PC-9 (cell line): ENCODE measurements at places on chromosomes 13 and 19.

- DNase-seq: peak; percentile 91
These were observed 5.7 kb downstream of the JAK3 start for GRCh38 chr19:17841810-17842662.

- DNase-seq: no peak
These were observed 33.9 kb downstream of the KL start for GRCh38 chr13:33050161-33050560.

- DNase-seq: no peak
These were observed 249.6 kb downstream of the TSHZ3 start for GRCh38 chr19:31099515-31100205.

DNA sequence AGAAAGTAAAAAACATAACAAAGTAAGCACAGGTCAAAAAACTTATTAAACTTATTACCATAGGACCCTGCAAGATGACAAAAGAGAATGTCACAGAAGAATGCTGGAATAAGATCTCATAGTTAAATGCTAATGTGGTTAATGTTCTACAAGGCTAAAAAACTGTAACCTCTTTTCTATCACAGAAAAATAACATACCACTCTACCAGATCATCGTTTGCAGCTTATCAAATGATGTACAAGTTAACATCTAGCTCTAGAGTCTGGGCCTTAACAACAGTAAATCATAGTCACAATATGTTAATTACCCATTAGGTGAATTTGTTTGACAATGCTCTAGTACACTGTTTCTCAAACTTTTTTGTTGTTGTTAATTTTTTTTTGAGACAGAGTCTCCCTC lies 53.0 kb downstream of the NUFIP1 start:
- DNase-seq: no peak

DNA sequence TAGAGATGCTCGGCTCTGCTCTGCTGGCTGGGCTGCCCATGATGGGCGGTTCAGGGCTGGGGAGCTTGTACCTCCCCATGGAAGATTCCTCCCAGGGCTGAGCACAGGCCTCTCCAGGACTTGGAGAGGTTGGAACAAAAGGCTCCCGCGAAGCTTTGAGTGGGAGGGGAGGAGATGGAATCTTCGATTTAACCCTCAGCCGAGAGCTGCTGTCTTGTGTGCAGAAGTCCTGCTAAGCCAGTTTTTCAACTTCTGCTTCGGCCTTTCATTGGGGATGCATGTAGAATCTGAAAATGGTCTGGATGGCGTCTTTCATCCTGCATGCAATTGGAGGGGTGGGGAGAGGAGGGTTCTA lies 163.3 kb downstream of the KDM4B start:
- DNase-seq: peak; percentile 59

DNA sequence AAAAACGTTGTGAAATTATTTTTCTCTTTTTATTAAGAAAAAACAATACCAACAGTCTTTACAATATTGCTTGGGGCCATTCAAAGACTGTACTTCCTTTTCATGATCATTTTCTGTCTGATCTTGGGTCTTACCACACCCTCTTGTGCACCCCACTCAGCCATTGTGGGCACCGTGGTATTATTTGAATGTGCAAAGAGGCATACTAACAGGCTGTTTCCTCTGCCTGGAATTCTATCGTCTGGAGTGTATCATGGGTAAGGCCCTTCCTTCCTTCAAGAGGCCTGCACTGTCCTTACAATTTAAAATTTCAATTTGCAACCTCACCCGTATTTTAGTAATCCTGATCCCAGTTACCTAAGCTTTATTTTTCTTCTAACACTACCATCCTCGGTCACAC lies 76.5 kb downstream of the FGF14 start:
- DNase-seq: no peak

DNA sequence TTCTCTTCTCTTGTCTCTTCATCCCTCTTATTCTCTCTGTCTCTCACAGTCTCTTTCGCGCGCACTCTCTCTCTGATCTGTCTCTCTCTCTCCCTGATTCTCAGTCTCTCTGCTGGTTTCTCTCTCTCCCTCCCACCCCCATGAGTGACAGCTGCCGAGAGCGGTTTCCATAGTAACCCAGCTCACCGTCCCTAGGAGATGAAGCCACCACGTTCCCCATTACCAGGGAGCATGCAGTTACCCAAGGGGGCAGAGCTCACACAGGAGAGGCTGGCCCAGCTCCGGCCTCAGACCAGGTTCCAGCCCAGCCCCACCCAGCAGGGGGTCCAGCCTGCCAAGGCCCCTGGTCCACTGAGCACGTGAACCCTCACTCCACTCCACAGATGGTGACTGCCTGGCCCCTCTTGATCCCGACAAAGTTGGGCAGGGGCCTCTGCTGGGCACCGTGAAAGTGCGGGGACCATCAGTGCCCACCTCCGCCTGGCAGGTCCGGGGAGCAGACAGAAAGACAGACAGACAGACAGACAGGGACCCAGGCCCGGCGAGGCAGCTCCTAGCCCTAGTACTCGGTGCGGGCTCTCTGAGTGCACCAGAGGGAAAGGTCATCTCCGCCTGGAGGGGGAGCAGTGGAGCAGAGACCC lies 50.6 kb downstream of the CELF5 start:
- no peak for DNase-seq

- no peak for DNase-seq
These were observed 236.5 kb downstream of the FOXO1 start for GRCh38 chr13:40429706-40430545.

- no peak for DNase-seq
These were observed 383.1 kb upstream of the GPC6 start for GRCh38 chr13:92843549-92843948.

DNA sequence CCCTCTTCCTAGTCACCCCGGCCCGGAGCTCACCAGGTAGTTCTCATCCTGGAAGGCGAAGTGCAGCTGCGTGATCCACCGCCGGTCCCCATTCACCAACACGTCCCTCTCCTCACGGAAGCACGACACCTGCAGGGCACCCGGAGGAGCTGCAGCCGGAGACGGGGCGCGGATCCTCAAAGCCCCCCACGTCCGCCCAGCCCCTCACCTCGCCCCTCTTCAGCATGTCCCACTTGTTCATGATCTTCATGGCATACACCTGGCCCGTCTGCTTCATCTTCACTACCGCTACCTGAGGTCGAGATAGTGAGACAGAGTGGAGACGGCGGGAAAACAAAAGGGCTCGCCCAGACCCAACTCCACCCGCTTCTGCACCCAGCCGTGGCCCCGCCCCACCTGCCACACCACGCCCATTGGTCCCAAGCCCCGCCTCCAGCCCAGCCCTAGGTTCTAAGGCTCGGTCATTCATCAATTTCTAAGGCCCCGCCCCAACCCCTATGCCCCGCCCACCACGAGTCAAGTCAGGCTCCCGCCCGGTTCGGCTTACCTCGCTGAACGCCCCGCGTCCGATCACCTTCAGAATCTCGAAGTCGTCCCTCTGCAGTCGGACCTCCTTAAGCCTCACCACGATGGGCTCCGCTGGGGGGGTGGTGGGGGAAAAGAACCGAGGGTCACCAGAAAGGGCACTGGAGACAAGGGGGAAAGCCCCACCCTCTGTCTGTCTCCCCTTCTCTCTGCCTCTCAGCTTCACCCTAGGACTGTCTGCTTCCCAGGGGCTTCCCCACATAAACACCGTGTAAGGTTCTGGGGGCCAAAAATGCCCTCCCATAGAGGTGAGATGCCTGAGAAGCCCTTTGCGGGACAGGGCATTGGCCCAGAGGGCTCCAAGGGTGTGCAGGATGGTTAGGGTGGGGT lies 2.8 kb downstream of the DMPK start:
- DNase-seq: no peak

- no peak for DNase-seq
These were observed 286.1 kb downstream of the IRS2 start for GRCh38 chr13:109500146-109500773.

DNA sequence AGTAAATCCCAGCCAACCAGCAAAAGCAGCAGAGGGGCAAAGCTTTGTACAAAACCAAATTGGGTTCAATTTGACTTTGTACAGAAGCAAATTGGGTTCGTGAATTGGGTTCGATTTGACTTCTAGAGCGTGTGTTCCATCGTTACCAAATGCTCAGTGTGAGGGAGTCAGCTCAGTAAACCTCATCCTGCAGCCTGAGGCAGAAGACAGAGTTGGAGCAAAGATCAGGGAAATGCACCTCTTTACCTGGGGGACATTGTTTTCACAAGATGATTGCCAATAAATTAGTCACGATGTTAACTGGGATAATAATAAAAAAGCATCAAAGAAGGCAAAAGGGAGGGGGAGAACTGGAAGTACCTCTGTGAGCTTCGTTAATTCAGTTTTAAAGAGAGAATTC lies 1.5 kb downstream of the RAB20 start:
- peak; percentile 67 for DNase-seq

- DNase-seq: no peak
These were observed 70.0 kb downstream of the INSR start for GRCh38 chr19:7224209-7224686.

DNA sequence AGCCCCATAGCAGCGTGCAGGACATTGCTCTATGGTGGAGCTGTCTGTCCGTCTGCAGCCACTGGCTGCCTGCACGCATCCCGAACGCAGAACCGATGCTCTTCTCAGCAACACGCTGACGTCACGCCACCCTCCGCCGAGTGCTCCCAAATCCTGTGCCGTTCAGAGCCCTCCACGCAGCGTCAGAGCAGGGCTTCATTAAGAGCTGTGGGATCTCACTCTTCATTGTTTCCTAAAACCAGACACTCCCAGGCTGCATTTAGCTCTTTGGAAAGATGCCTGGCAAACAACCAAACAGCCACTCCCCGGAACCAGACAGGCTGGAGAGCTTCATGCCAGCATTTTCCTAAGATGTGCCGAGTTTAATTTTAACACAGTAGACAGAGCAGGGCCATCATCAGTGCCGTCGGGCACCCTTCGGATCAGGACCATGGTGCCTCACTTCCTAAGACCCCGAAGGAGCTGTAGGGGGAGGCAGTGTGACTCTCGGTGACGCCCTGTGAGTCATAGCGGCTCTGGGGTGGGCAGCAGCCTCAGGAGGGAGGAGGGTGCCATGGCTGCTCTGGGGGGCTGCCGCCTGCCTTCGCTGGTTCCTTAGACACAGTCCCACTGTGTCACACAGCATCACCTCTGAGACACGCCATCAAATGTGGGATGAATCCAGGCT lies 131.5 kb upstream of the MCF2L start:
- DNase-seq: no peak

GRCh38 chr13:111390522-111391270 lies 70.3 kb downstream of the TEX29 start:
- DNase-seq: no peak

GRCh38 chr13:94419925-94420305 lies 59.6 kb downstream of the DCT start:
- DNase-seq: no peak

- DNase-seq: peak; percentile 98
These were observed 2.9 kb upstream of the DCUN1D2 start for GRCh38 chr13:113493315-113493951.

DNA sequence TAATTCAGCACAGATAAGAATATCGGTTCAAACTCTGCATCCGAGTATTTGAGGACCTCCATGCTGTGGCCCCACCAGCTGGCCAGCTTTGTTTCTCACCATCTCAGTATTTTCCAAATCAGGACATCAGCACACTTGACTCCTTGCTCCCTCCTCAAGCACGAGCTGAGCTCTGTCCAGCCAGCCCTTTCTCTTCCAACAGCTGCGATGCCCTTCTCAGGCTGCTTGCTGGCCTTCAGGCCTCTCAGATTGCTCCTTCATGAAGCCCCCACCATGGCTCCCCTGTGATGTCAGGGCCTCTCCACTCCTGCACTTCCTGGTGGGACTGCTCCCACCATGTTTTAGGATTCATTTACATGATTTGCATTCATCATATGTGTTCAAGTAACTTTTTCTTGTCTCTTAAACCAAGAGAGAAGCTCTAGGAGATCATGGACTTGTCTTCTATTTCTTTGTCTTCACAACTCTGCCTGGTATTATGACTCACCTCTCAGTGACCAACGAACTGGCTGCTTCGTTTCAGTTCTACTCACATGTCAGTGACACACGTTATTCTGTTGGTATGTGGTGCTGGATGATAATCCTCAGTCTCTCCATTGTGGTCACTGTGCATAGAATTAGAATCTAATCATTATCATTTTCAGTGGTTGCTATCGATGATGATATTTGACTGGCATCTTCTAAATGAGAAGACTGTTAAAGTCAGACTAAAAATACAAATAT lies 471.7 kb downstream of the EFNB2 start:
- no peak for DNase-seq

GRCh38 chr13:110463871-110464510 lies 97.5 kb downstream of the RAB20 start:
- DNase-seq: no peak
